Thyroid gland (tissue), 4 donors: ENCODE measurements at places on chromosomes 16 and 17.

DNA sequence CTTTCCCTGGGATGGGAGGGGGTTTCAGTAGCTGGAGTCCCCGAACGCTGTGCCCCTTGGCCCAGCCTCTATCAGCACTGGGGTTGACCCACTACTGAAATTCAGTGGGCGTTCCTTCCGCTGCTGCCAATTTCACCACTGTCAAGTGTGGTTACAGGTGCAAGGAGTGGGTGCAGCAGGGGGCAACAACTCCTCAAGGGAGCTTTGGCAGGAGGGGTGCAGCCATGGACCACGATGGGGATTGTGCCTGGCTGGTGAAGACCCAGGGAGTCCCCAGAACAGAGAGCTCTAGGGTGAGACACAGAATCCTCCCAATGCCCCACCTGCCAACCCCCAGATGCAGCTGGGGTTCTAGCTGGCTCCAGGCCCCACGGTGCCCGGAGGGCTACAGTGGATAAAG, 123.5 kb upstream of the SDK2 start:
- no peaks in the 10 kb centered on the region for H3K27me3 ChIP-seq
- no peak overlapping the region for H3K4me3 ChIP-seq

- H3K36me3 ChIP-seq: no peaks in the 10 kb centered on the region
- no peaks in the 10 kb centered on the region for H3K27me3 ChIP-seq
- DNase-seq: no peak
- no peak overlapping the region for H3K4me3 ChIP-seq
Observed at GRCh38 chr16:10812312-10813098, 6.1 kb downstream of the TVP23A start.

DNA sequence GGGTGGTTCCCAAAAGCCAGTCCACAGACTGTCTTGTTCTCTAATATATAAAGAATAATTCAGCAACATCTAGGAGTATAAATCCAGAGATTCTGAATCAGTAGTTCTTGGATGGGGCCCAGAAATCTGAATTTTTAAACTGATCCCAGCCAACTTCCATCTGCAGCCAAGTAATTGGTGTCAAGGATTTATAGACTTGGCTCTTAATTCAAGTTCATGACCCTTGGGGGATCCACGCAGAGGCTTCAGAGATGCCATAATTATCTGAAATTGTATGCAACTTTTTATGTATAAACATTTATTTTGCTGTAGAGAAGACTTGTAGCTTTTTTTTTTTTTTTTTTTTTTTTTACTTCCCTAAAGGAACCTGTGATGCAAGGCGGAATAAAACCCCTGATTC, 60.6 kb downstream of the HLF start:
- H3K4me1 ChIP-seq: no peaks in the 10 kb centered on the region
- peaks cover 5% of the 10 kb centered on the region for H3K36me3 ChIP-seq
- no peaks in the 10 kb centered on the region for H3K27me3 ChIP-seq
- DNase-seq: no peak

- no peaks in the 10 kb centered on the region for H3K36me3 ChIP-seq
- no peaks in the 10 kb centered on the region for H3K27me3 ChIP-seq
- DNase-seq: no peak
- no peak overlapping the region for H3K4me3 ChIP-seq
- no peaks in the 10 kb centered on the region for H3K4me1 ChIP-seq
Observed at GRCh38 chr16:24509536-24509935, 29.8 kb upstream of the RBBP6 start.

- peak; percentile 65 for DNase-seq
- no peak overlapping the region for H3K4me3 ChIP-seq
- no peaks in the 10 kb centered on the region for H3K27me3 ChIP-seq
- H3K4me1 ChIP-seq: no peaks in the 10 kb centered on the region
- H3K36me3 ChIP-seq: no peaks in the 10 kb centered on the region
- no peak overlapping the region for H3K27ac ChIP-seq
Observed at GRCh38 chr17:43820759-43821158, 12.2 kb downstream of the MPP3 start.

DNA sequence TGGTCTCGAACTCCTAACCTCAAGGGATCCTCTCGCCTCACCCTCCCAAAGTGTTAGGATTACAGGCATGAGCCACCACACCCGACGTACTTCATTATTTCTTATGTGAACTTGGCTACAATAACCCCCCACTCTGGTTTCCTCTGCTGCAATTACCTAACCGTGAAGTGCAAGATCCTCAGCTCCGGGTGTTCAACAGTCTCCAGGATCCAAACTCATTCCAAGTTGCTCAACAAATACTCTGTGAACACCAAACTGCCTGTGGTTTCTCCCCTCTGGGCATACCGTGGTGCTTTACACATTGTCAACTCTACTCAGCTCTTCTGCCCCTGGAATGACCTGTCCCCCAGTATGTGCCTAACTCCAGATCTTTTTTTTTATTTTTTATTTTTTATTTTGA, 6.8 kb upstream of the SULT1A1 start:
- H3K4me1 ChIP-seq: no peaks in the 10 kb centered on the region
- no peak overlapping the region for H3K4me3 ChIP-seq
- H3K27me3 ChIP-seq: no peaks in the 10 kb centered on the region
- H3K27ac ChIP-seq: no peak overlapping the region
- no peaks in the 10 kb centered on the region for H3K36me3 ChIP-seq

- no peak for DNase-seq
- H3K36me3 ChIP-seq: peaks cover 84% of the 10 kb centered on the region
- H3K27me3 ChIP-seq: no peaks in the 10 kb centered on the region
- H3K27ac ChIP-seq: no peak overlapping the region
Observed at GRCh38 chr17:17161759-17162158, 44.4 kb downstream of the PLD6 start.

DNA sequence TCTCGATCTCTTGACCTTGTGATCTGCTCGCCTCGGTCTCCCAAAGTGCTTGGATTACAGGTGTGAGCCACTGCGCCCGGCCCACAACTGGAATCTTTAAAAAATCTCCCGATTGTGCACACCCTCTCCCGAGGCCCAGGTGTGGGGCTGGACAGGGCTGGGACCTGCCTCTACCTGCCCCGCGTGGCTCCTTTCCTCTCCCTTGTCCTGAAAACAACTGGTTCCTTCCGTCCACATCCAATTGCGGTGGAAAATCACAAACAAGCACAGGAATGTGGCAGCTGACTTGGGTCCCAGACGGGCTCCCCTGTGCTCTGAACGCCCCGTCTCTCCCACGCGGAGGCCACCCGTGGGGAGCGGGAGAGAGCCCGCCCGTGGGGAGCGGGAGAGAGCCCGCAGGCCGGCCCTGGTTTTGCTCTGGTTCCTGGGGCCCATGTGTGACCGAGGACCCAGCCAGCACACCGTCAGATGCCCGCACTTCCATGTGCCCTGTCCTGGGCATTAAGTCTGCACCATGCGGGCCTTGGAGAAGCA, 3.0 kb upstream of the TMEM204 start:
- no peak for DNase-seq
- H3K27me3 ChIP-seq: no peaks in the 10 kb centered on the region
- H3K4me1 ChIP-seq: peaks cover 39% of the 10 kb centered on the region
- no peak overlapping the region for H3K4me3 ChIP-seq
- peak overlapping the region; percentile 63 for H3K27ac ChIP-seq
- peaks cover 5% of the 10 kb centered on the region for H3K36me3 ChIP-seq

GRCh38 chr17:47274319-47275069, 20.9 kb downstream of the ITGB3 start:
- no peak for DNase-seq
- H3K27ac ChIP-seq: peak overlapping the region; percentile 99
- peaks cover 90% of the 10 kb centered on the region for H3K4me1 ChIP-seq
- H3K36me3 ChIP-seq: no peaks in the 10 kb centered on the region

GRCh38 chr16:21167929-21168602, 9.6 kb downstream of the LDAF1 start:
- peaks cover 45% of the 10 kb centered on the region for H3K36me3 ChIP-seq
- no peak overlapping the region for H3K27ac ChIP-seq
- H3K4me3 ChIP-seq: no peak overlapping the region
- DNase-seq: no peak

DNA sequence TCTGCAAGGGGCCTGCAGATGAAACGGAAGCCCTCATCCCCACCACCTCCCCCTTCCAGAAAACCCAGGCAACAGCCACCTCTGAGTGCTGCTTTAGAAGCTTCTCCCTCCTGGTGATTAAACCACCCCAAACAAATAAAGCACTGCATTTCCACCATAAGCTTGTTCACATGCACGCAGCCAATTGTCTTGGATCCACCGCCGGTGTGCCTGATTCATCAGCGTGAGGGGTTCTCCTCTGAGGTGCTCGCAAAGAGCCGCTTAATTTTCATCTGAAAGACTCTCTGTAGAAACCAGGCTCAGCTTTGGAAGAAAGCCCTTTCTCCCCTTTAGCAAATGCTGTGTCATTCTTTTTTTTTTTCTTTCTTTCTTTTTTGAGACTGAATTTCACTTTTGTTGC, 155.2 kb upstream of the EEF2KMT start:
- H3K27me3 ChIP-seq: no peaks in the 10 kb centered on the region
- no peak overlapping the region for H3K4me3 ChIP-seq
- H3K27ac ChIP-seq: no peak overlapping the region
- no peak for DNase-seq

DNA sequence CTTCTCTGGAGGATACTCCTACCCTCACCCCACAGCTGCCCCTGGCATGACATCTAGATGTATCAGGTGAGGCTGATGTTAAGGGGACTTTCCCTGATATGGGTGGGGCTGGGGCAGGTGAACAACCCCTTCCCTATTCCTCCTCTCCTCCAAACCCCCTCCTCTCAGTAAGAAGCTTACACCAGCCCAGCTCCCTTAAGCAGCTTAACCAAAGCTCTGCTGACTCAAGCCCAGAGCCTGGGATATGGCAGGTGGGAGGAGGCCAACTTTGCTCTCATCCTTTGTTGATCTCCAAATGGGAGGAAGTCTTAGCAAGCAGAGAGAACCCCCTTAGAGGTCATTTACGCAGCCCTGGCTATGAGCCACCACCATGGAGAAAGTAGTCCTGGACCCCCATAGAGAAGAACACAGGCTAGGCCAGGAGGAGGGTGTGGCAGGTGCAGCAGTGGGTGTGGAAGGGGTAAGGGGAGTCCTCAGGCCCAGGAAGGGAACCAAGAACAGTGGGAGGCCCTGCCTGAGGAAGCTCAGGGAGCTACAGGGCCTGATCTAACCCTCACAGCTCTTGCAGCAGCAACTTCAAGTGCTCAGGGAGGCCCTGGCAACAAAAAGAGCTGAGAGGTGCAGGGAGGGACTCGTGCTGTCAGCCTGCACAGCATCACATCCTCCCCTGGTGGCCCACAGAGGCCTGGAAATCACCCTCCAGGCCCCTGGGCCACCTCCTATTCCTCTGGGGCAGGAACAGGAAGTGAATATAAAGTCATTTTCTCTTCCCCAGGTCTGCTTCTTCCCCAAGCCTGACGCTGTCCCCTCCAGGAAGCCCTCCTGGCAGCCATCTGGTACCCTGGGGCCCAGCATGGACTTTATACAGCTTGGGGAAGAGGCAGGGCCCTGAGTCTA, 2.9 kb downstream of the UNC119 start:
- peaks cover 18% of the 10 kb centered on the region for H3K4me1 ChIP-seq
- no peak overlapping the region for H3K4me3 ChIP-seq
- DNase-seq: no peak
- no peaks in the 10 kb centered on the region for H3K27me3 ChIP-seq
